ENCODE measurements at places on chromosomes 16 and 17.

GRCh38 chr16:27646806-27647205, 96.9 kb downstream of the KATNIP start:
- DNase-seq, result no peak

- no peak for DNase-seq
These were observed 160.1 kb downstream of the GRIN2A start for GRCh38 chr16:10022098-10022497.

- DNase-seq, result no peak
These were observed 72.2 kb downstream of the METRNL start for GRCh38 chr17:83151442-83152226.

DNA sequence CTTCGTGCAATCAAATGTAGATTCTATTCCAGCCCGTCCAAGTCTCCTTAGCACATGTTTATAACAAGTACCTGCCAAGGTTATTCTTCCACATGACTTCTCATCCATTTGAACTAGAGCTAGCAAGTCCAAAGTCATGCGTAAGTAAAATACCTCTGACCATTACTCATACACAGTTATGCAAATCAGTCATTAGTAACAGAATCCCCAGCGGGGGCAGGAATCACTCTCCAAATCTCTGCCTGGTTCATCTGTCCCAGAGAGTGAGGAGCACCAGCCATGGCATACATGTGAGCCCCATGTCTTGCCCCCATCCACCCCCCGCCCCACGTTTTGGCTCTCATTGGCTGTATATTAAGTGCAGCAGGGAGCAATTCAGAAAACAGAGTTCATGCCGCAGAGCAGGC, 27.7 kb downstream of the SRL start:
- no peak for DNase-seq

DNA sequence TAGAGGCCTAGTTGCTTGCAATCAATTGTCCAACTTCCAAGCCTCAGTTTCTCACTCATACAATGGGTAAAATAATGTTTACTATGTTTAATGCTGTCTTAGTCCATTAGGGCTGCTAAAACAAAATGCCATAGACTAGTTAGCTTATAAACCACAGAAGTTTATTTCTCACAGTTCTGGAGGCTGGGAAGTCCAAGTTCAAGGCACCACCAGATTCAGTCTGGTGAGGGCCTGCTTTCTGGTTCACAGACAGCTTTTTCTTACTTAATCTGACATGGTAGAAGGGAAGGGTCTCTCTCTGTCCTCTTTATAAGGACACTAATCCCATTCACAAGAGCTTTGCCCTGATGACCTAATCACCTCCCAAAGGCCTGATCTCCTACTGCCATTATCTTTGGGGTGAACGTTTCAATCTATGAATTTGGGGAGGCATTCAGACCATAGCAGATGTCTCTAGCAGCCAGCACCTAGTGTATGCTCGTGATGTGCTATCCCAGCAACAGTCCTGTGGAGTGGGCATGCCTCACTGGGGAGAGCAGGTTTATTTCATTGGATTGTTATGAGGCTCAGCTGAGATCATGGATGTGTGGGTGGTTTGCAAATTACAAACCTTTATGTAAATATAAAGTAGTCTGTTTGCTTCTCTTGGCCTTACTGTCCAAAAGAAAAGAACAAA, 25.2 kb downstream of the YPEL2 start:
- DNase-seq, result no peak

- no peak for DNase-seq
These were observed 66.2 kb downstream of the IQCK start for GRCh38 chr16:19784183-19784736.

DNA sequence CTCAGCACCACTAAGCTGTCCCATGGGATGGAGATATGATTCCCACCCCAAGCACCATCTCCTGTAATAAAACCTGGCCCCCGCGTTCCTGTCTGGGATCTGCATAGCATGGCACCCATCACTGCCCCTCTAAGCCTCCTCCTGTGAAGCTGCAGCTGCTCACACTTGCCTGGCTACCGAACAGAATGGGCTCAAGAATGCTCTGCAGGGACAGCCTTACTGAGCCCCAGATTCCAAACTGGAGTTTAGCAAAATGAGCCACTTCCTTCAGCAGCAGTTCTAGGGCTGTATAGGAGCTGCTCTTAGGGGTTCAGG, 256.1 kb downstream of the CPPED1 start:
- no peak for DNase-seq

- DNase-seq, result no peak
These were observed 10.9 kb upstream of the MMD start for GRCh38 chr17:55432358-55433028.

- DNase-seq, result no peak
These were observed 297.5 kb downstream of the CA10 start for GRCh38 chr17:51860954-51861561.

- DNase-seq, result no peak
These were observed 31.2 kb downstream of the TMEM238L start for GRCh38 chr17:10772425-10773380.

Data from cerebellar nuclear complex (tissue), 1 donor.